Posterior cingulate gyrus (tissue), 11 donors: ENCODE measurements at places on chromosomes 7 and 10.

GRCh38 chr10:131975003-131975402 is 6.7 kb downstream of the BNIP3 start:
- DNase-seq = peak; percentile 62

GRCh38 chr10:93293999-93294398 is 188.1 kb downstream of the MYOF start:
- no peak for DNase-seq

- no peak for DNase-seq
Measured at GRCh38 chr7:133888061-133888930, 238.8 kb upstream of the LRGUK start.

- no peak for DNase-seq
Measured at GRCh38 chr10:11285171-11285570, 267.5 kb downstream of the CELF2 start.

- DNase-seq = no peak
Measured at GRCh38 chr7:18906901-18907300, 210.5 kb downstream of the TWIST1 start.

- no peak for DNase-seq
Measured at GRCh38 chr7:141698247-141699015, 3.5 kb downstream of the DENND11 start.

DNA sequence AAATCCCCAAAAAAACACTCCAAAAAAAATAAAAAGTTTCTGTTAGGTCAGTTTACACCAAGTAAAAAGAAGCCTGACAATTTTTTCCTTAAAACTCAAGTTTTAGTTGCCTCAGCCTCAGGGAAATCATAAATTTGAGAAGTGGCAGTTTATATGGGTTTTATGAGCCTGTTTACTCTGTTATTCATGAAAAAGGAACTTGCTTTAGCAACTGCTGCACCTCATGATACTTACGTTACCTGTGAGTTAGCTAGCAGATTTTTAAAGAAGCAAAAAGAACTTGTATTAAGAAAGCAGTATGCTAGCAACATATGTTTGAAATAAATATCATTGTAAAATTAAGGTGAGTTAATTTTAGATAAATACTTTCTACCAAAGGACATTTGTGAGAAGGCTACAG is 1264.5 kb upstream of the PHF14 start:
- no peak for DNase-seq

DNA sequence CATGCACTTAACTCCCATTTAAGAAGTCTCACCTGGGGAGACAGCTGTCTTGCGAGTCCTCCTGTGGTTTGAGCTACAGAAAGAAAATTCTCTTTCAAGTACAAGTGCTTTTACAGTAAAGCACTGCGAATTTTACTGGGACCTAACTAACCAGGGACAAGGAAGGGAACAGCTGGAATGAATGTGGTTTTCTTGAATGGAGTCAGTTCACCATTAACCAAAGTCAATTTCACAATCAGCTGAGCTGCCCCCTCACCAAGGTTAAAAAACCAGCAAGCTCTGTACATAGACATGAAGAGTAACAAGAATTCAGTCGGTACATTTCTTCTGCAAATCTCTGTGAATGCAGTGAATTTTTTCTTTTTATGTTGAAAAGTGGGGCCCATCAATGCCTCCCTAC is 56.3 kb downstream of the GFRA1 start:
- no peak for DNase-seq
